Fibroblast of skin of right biceps (primary cell): ENCODE measurements at places on chromosomes 7 and 10.

DNA sequence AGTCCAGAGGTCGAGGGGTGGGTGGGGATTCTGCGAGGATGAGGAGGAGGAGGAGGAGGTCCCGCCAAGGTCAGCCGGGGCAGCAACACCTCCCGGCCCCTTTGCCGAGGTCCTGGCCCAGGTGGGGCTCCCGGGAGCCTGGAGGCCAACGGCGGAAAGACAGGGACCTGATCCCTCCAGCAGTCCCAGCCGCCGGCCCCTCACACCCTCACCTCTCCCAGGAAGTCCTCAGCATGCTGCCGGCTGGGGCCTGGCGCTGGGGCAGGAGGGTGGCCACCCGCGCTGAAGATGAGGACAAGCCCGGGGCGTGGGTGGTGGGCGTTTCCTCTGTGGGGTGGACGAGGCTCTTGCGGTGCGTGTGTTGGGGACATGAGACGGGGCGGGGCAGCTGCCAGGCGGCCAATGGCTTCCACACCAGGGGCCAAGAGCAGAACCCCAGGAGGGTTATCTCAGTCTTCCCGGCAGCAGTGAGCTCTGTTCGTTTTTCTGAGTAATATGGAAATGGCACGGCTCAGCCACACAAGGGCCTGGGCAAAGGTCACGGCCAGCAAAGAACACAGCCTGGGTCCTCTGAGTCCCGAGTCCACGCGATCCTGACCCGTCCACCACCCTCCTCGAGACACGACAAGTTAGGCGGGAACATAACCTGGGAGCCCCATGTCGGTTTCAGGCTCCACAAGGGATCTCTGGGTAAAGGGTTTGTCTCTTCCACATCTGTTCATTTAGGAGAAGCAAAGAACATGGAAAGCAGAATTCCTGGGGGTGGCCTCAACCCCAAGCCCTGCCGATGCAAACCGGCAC is 82.9 kb upstream of the PDGFA start:
- DNase-seq, result no peak

- no peak for DNase-seq
These were observed 7.0 kb upstream of the TMEM243 start for GRCh38 chr7:87226495-87226894.

GRCh38 chr7:29795696-29796580 is 10.4 kb upstream of the WIPF3 start:
- no peak for DNase-seq

- DNase-seq, result peak; percentile 58
These were observed 25.5 kb downstream of the LDB3 start for GRCh38 chr10:86693721-86694369.

GRCh38 chr7:88485821-88486220 is 179.1 kb upstream of the STEAP4 start:
- no peak for DNase-seq
